ENCODE measurements at places on chromosomes 1 and 21.

GRCh38 chr21:46544003-46544402, 60.9 kb downstream of the S100B start:
- no peak for DNase-seq

DNA sequence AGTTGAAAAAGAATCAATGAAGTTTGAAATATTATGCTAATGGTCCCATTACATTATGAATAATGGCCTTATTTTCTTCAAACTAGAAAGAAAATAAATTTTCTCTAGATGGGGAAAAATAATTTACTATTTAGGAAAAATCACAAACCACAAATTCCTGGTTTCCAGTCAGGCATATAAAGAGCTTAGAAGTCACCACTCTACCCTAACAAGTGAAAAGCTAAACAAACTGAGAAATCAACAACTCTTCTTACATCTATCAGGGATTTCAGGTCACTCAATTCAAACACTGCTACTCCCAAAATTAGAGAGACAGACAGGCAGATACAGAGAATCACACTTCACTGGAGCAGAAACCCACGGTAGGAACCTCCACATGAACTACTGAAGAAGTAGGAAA, 82.1 kb upstream of the LRRC7 start:
- no peak for DNase-seq

GRCh38 chr1:85428471-85429089, 36.4 kb downstream of the DDAH1 start:
- DNase-seq = no peak

DNA sequence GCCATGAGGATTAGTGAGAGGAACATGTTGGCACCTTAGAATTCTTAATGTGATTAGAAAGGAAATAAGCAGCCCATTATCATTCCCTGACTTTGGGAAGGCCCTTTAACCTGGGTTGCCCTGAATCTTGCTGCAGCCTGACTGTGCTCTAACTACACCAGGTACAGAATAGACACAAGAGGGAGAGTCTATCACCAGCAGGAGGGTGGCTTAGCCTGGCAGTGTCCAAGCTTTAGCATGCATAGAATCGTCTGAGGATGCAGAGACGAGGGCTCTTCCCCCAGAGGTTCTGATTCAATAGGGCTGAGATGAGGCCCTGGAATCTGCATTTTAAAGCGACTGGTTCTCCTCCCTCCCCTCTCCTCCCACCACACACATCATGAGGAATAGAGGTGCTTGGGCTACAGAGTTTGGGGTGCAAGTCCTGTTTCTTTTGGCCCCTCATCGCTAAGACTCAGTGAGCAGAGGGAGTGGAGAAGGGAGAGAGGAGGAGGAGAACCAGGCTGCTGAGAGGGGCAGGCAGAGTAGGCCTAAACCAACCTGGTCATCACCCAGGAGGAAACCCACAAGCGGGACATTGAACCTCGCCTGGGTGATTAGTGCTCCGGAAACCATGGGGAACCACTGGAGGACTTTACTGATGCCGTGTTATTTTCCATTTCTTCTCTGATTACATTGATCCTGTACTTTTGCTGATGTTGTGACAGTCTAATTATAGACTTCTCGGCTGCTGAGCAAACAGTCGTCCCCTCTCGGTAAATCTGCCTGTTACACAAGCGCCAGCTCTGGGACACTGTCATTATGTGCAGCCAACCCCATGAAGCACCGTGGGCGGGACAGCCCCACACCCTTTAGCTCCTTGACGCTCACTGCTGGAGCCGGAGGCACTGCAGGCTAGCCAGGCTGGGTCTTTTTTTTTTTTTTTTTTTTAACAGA, 6.3 kb upstream of the TENT5C start:
- no peak for DNase-seq

DNA sequence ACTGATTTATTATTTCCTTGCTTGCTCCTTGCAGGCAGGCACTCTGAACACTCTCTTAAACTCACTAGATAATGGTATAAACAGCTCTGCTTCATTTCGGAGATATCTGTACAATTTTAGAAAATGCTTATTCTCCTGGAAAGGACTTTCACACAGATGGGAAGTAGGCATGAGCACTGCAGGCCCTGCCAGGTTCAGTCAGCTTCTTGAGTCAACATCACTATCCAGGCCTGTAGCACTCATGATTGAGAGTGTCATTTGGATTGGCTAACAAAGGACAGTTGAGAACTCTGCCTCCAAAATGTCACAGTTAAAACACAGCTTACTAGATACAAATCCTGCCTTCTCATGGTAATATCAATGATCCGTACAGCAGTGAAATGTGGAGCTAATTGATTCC, 181.9 kb downstream of the CYYR1 start:
- no peak for DNase-seq

- DNase-seq = no peak
Observed at GRCh38 chr1:159799446-159799985, 2.6 kb upstream of the FCRL6 start.

GRCh38 chr1:235339746-235340145, 11.4 kb downstream of the GGPS1 start:
- DNase-seq = no peak

DNA sequence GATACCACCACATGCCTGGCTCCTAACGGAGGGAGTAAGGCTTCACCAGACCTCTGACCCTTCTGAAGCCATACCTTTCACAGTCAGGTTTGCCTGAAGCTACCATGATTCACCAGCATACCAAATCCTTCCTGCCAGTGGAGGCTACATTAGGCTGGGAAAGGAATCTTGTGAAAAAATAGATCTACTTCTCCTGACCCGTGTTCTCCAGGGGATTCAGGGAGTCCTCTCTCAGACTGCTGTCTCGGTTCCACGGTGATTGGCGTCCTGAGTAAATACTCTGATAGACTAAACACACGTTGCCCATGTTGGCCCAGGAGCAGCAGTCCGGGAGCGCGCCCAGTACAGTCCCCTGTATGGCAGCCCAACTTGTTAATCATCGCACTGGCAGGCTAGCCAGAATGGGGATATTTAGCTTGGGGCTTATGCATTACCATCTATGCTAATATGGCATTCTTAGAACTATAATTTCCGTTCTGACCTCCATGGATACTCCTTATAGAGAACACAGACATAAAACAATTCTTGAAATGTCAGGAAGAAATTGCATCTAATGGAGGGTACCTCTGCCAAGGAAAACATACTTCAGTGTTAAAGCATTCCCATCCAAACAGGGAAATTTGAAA, 173.2 kb downstream of the ROR1 start:
- DNase-seq = no peak

- no peak for DNase-seq
Observed at GRCh38 chr1:22687191-22687590, 23.4 kb upstream of the EPHB2 start.

DNA sequence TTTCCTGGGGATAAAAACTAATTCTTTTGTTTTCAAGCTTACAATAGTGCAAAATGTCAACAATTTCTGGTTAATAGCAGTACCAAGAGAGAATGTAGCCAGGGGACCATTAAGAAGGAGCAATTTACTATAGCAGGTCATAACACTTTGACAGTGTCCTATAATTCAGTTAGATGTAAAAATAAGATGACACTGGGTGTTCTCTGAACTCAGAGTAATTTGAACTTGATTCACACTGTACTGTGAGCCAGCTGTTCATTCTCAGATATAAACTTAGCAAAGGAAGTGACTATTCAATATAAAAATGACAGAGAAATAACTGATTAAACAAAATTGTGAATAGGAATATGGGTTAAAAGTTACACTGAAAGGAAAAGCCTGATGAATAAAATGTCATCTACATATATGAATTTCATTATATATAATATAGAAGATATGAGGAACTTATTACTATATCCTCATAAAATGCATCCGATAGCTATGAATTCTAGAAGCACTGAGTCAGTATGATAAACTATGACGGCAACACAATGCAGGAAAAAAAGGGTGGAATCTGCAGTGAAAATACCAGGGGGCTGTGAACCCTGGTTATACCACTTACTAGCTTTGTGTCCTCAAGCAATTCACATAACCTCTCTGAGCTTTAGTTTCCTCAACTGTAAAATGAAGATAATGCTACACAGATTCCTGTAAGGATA, 135.9 kb downstream of the ACBD6 start:
- DNase-seq = no peak

DNA sequence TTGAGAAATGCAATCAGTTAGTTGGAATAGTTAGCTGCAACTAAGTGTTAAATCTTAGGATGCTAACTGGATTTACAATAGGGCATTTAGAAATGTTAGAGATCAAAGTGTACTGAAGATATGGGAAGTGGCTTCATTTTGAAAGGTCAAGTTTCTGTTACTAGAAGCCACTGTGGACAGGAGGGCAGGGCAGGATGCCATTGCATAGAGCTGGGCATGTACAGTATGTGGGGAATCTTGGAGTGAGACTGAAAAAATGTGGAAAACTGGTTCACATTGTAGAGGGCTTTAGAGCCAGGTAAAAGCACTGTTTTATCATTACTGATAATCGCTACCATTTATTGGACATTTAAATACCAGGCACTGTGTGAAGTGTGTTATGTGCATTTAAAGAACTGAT, 31.0 kb downstream of the ARID1A start:
- DNase-seq = no peak

GRCh38 chr1:230138561-230139239, 71.7 kb downstream of the GALNT2 start:
- DNase-seq = no peak

DNA sequence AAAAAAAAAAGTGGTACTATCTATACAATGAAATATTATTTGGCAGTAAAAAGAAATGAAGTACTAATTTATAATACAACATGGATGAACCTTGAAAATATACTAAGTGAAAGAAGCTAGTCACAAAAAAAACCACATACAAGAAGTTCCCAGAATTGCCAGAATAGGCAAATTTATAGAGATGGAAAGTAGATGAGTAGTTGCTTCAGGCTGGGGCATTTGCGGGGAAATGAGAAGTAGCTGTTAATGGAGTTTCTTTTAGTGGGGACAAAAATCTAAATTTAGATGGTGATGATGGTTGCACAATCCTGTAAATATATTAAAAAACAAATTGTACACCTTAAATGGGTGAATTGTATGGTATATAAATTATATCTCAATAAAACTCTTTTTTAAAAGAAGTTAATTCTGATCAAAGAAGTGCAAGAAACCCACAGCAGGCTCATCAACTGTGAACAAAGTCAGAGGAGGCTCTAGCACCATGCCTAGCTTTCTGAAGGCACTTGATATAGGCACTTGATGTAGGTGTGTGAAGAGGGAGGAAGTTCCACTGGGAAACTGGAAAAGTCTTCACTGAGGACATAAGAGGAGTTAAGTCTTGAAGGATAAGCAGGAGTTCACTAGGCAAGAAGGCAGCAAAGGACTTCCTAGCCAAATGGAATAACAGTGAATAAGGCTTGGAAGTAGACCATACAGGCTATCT, 52.5 kb downstream of the DMAP1 start:
- no peak for DNase-seq

DNA sequence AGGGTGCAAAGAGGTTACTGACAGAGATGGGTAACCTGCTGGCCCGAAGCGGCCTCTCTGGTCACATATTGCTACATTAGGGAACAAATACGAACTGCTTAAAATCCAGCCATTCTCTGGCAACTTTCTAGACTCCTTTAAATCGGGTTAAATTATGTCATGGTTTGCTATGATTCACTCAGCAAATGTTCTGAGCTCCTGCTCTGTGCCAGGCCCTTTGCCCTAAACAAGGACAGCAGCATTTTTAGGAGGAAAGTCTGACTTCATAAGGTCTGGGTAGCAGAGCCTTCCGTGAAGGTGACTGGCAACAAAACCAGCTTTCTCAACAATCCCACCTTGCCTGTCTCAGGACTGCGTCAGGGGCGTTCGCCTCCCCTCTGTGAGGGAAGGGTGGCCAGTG, 15.4 kb downstream of the ZP4 start:
- DNase-seq = no peak

DNA sequence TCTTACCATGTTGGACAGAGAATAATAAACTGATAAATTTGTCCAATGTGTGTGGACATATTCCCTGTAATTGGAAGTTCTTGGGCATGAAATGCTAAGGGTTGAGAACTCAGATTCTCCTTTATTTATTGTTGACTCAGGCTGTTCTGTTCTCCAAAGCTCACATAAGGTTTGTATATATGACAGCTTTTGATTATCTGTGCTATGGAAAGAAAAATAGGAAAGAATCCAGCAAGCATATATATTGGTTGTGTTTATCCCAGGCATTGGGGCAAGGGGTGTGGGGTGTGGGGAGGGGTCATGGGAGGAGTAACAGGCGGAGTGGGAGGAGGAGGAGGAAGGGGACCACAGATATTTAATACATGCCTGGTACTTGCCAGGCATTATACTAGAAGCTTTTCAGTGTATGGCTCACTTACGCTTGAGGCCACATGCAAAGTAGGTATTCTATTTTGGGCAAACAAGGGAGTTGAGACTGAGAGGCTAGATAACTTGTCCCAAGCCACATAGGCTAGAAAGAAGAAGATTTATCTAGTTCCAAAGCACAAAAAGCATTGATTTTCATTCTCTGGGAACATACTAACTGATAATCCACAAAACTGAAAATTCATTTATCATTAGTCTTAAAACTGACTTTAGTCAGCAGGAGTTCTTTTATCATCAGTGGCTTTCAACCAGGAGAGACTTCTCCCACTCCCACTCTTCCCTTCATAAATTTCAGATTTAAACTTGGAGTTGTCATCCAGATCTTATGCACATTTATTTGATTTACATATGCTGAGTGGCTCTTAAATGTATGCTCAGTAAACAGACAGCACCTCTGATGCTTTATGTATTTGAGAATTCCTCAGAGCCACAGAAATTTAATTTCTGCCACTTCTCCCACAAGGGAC, 27.2 kb downstream of the NGF start:
- no peak for DNase-seq

DNA sequence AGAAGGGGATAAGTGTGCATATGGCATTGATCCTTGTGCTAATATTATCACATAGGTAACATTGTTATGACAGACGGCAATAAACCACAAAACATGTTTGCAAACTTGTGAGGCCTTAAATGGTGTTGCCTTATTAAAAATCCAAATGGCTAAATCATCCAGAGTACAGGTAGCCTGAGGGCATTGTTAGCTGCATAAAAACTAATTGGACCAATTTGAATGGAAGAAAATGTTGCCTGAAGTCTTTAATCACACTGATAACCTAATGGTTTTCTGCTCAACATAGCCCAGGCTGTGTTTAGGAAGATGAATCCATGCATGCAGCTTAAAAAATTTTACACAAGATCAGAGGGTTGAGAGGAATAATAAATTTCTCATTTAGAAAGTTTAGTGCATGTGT, 19.4 kb upstream of the LRRC53 start:
- DNase-seq = no peak

DNA sequence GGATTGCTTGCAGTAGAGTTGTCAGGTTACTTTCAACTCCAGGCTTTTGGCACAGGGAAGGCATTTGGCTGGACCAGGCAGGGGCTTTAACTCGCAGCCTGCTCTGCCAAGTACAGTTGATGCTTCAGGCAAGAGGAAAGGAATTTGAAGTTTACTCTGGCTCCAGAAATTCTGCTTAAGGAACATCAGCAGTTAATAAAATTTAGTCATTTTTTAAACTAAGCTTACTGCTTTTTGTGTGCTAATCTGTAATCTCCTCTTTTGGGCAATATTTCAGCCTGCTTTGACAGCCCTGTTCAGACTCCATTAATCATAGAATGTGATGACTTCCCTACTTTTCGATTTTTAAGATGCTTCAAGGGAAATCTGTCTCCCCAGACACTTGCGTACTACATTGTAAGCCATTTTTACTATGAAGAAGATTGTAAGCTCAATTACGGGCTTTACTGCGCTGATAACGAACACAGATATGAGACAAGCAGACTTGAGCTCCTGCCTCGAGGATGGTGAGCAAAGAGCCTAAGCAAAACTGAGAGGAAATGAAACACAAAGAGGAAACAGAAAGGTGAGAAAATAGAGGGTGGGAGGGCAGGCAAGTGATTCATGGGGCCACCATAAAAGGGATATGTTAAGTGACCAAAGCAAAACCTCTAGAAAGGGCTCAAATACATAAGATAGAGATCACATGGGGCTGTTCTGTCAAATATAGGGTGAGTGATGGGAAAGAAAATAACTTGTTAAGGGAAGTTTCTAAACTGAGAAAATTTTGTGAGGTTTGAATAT, 76.6 kb upstream of the VAV3 start:
- no peak for DNase-seq

Measured in HFF-Myc (cell line).